ENCODE measurements at places on chromosomes 6 and 20. TPM values are rescaled to one million over a fixed set of nuclear protein-coding genes. Genes with fewer than 3 reads are reported as not detected.

Gene MCCD1
- total RNA-seq: not detected

Gene KCNK16
- not detected for total RNA-seq

Gene MCM8
- 5.9 TPM for total RNA-seq

Gene ZNF341
- total RNA-seq: 4.1 TPM

DNA sequence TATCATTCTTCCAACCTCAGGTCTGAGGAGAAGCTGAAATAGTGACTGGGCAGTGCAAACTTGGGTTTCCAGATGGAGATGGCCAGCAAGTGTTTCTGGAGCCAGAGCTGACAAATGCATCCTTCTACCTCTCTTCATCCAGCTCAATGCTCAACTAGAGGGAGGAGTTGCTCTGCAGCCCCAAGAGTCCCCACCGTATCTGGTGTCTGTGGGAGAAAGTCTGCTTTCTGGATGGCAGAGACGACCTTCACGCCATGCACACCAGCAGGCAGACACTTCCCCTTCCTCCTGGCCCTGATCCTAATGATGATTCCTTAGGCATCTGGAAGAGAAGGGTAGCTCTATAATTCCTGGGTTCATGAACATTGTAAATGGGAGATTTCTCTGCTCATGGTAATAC lies 127.4 kb upstream of the SPACA1 start:
- no peak for DNase-seq
- H3K27ac ChIP-seq: no peak overlapping the region
- no peaks in the 10 kb centered on the region for H3K36me3 ChIP-seq
- no peak overlapping the region for H3K4me3 ChIP-seq
- H3K27me3 ChIP-seq: no peaks in the 10 kb centered on the region
- peaks cover 18% of the 10 kb centered on the region for H3K4me1 ChIP-seq

DNA sequence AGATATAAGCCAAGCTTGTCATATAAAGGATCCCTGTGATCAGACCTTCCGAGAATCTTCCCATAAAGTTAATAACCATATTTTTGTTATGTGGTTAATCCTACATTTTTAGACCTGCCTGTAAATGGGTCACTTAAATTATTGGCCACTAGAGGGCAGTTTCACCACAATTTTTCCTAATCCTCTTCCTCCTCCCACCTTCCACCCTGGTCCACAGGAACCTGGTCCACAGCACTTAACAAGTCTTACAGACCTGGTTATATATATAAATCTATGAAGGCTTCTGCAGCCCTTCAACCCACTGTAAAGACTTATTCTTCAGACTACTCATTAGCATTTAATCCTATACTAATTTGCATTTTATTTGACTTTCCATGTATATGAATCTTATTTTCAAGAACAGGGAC lies 28.3 kb downstream of the MRS2 start:
- H3K27ac ChIP-seq: no peak overlapping the region
- no peak for DNase-seq
- H3K27me3 ChIP-seq: no peaks in the 10 kb centered on the region
- no peak overlapping the region for H3K4me3 ChIP-seq
- no peaks in the 10 kb centered on the region for H3K4me1 ChIP-seq

DNA sequence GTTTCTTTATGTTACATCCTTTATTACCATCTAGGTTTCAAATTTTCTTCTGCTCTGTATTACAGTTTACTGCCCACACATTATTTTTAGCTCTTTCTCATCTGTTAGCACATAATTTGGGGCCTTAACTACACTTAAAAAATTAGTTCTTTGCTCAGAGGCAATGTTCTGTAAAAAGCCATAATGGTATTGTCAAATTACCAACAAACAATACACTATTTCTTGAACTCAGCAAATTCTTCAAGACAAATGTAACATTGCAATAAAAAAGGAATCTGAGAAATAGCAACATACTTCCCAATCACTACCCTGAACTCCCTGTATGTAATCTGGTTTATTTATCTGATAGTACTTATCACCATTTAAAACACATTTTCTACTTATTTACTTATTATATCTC lies 448.6 kb upstream of the OPRM1 start:
- H3K36me3 ChIP-seq: no peaks in the 10 kb centered on the region
- no peak overlapping the region for H3K27ac ChIP-seq
- no peaks in the 10 kb centered on the region for H3K27me3 ChIP-seq

DNA sequence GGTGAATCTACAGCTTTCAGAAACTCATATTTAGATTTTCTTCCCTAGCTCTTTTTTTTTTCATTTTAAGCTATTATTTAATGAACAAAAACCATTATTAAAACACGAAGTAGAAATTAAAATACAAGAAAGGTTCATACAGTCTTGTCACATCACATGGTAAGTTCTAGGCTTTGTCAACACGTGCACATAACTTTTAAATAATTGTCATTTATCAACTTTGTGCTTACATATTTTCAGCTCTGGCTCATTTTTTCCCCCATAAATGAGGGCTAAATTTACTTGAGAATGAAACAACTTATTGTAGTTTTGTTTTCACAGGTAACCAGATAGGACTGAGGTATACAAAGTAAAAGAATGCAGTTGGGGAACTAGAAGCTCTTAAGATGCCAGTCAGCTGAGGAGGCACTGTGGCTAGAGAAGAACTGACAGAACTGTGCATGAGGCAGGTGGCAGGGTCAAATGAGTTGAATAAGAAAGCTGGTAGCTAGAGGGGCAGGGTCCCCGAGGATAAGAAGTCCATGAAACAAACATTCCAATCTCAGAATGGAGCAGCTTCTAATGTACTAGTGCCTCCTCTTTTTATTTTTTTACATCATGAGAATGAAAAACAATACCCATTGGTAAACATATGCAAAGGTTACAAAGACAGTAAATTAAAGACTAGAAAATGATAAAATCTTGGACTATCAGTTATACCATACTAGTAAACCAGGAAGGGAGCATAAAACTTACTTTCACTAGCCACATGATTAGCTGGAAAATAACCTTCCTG lies 141.5 kb downstream of the MYB start:
- no peak overlapping the region for H3K27ac ChIP-seq
- H3K4me1 ChIP-seq: no peaks in the 10 kb centered on the region
- no peak for DNase-seq
- no peaks in the 10 kb centered on the region for H3K27me3 ChIP-seq
- no peak overlapping the region for H3K4me3 ChIP-seq

DNA sequence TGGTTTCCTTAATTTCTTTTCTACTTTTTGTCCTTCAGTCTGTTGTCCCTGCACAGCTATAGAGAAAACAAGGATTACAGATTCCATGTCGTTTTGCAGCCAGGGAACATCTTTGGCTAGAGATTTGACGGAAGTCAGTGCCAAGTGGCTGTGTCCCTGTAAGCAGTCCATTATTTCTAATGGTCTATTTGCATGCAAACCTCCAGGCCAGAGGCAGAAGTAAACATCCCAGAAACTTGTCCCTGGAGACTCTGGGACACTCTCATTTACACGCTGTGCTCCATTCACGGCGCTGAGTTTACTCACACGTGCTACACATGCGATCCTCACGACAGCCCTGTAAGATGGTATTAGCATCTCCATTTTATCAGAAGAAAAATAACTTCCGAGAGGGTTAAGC lies 355.5 kb downstream of the PRKN start:
- H3K27me3 ChIP-seq: no peaks in the 10 kb centered on the region
- no peaks in the 10 kb centered on the region for H3K36me3 ChIP-seq

- H3K27me3 ChIP-seq: no peaks in the 10 kb centered on the region
- no peaks in the 10 kb centered on the region for H3K4me1 ChIP-seq
- no peak overlapping the region for H3K27ac ChIP-seq
- no peak for DNase-seq
Observed at GRCh38 chr6:137736048-137736818, 130.8 kb upstream of the TNFAIP3 start.

DNA sequence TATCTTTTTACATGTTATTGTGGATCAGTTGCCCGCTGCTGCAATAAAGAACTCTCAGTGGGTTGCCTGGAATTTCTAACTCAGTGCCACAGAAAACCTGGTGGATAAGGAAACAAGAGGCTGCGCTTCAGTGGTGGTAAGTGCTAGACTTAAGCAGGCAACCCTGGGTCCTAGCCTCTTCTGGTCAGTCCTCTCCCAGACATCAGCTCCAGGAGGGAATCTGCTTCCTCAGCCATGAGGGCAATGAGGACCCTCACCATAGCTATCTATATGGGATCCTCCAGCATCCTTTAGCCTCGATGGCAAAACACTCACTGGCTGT lies 490.7 kb upstream of the SULF2 start:
- H3K4me1 ChIP-seq: no peaks in the 10 kb centered on the region
- H3K4me3 ChIP-seq: no peak overlapping the region
- H3K36me3 ChIP-seq: no peaks in the 10 kb centered on the region
- no peaks in the 10 kb centered on the region for H3K27me3 ChIP-seq

- peaks cover 51% of the 10 kb centered on the region for H3K27me3 ChIP-seq
- H3K27ac ChIP-seq: peak overlapping the region; percentile 90
- H3K4me1 ChIP-seq: peaks cover 74% of the 10 kb centered on the region
- H3K4me3 ChIP-seq: peak overlapping the region; percentile 78
- no peaks in the 10 kb centered on the region for H3K36me3 ChIP-seq
Observed at GRCh38 chr6:170292407-170293158, 1.7 kb upstream of the DLL1 start.

DNA sequence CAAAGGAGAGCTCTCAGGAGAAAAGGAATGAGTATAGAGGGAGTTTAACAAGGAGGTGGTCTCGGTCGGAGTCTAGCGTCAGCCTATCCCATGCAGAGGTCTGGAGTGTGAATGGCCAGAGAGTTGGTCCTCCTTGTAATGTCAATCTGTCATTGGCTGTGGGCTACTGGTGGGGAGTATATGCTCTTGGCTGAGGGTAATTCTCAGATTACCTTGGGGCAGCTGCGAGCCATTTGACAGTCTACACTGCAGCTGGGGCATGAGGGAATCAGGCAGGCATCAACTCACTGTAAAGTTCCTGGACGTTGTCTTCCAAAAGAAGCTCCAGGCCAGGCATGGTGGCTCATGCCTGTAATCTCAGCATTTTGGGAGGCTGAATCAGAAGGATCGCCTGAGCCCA lies 48.1 kb downstream of the EBF4 start:
- DNase-seq: no peak
- H3K36me3 ChIP-seq: no peaks in the 10 kb centered on the region
- H3K27me3 ChIP-seq: no peaks in the 10 kb centered on the region
- H3K4me3 ChIP-seq: no peak overlapping the region

Data from Peyer's patch (tissue), 4 donors.